ENCODE measurements at places on chromosomes 12 and 14. TPM values are rescaled to one million over a fixed set of nuclear protein-coding genes. Genes with fewer than 3 reads are reported as not detected.

PZP gene
- total RNA-seq, result not detected

GRCh38 chr12:93125126-93125525 is 196.0 kb upstream of the EEA1 start:
- no peak for DNase-seq

DNA sequence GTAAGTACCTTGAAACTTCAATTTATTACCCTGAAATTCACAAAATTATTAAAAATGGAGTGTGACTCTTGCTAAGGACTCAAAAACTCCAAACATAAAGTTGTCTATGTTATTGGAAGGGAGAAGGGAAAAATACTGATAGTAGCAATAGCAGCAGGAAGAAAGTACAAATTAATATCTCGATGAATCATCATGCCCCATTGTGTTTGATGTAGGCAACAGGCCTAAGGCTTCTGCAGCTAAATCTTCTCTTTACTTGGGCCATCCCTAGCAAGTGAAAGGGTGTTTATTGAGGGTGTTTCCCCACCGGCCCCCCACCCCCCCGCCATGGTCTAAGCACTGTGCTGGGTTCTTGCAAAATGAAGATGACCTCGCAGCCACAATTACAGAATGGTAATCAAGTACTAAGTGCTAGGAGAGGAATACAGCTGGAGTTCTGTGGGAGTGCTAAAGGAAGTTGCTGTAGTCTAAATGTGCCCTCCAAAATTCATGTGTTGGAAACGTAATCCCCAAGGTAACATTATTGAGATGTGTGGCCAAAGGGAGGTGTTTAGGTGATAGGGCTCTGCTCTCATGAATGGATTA is 76.5 kb downstream of the SNAPC1 start:
- no peak for DNase-seq

GRCh38 chr12:52527121-52527800 is 7.1 kb upstream of the KRT5 start:
- no peak for DNase-seq

DNA sequence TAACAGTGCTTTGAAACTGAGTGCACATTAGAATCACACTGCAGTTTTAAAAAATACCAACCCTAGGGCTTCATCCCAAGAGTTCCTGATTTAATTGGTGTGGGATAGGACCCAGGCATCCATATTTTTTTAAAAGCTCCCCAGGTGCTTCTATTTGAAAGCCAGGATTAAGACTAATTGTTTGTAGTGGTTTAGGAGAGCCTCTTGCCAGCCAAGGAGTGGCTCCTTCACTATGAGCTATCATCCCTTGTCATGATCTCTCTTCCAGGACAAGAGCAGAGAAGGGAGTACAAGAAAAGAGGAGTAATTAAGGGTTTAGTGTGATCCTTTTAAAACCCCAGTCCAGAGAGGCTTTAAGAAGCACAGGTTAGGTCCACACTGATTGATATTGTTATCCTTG is 178.0 kb downstream of the CAND1 start:
- DNase-seq, result no peak

DNA sequence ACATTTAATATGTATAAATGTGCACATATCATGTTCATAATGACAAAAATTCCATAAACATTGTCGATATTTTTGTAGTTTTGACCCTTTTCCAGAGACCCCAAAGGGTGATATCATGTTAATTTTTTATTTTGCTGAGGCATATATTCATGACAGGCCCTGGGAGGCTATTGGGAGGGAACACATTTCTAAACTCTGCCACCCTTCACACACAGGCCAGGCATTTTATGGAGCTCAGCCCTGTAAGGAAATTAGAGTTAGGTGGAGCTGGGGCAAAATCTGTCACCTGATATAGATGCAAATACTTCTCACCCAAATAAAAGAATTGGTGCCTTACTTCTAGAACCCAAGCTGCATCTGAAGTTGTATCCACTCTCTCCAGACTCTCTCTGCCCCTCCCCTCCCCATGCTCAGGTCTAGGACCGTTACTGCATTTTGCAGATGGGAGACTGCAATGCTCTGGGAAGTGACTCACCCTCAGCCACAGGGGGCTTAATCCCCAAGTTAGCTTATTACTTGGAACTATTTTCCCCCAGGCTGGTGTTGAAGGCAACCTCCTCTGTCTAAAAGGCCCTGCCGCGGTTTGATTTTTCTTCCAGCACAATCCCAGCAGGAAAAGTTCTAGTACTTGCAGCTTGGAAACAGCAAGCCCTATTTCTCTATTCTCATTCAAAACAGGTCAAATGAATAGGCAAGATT is 238.9 kb downstream of the EMP1 start:
- no peak for DNase-seq

DNA sequence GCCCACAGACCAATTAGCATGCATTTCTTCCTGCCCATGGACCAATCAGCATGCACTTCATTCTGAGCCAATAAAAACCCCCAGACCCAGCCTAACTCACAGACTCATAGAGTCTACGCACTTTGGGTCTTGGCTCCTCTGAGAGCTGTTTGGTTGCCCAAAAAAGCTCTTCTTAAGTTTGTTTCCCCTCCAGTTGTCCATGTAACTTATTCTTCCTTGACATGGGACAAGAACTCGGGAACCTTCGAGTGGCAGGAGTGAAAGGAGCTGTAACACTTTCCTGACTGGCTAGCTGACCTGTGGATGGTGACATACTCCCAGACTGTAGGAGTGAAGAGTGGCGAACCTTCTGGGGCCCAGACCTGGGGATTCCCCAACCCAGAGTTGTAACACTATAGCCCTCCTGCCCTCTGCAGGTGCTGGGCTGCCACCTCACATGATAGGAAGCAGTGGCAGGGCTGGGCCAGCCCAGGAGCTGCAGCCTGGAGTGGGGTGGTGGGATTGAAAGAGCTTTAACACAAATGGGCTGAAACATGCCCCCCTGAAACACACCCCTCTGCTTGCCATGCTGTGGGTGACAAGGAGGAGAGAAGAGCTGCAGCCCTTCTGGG is 4.4 kb upstream of the BTBD7 start:
- no peak for DNase-seq

- no peak for DNase-seq
These were observed 94.7 kb upstream of the PLXNC1 start for GRCh38 chr12:94053676-94054075.

TAS2R50 gene
- 18.4 TPM for total RNA-seq

DNA sequence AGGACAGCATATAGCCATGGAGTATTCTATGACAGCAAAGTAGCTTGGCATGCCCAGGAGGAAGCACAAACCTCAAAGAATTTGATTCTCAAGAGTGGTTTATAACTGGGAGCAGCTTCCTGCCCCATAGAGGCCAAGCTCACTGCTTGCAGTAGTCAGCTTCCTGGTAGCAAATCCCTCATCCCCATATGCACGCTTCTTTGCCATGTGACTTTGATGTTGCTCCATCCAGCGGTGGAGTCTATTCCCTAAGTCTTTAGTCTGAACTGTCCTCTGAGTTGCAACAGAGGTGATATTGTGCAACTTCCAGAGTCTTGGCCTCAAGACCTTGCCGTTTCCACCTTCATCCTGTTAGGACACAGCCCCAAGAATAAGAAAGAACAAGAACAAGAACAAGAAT is 996.8 kb upstream of the TMEM132C start:
- DNase-seq, result no peak

DNA sequence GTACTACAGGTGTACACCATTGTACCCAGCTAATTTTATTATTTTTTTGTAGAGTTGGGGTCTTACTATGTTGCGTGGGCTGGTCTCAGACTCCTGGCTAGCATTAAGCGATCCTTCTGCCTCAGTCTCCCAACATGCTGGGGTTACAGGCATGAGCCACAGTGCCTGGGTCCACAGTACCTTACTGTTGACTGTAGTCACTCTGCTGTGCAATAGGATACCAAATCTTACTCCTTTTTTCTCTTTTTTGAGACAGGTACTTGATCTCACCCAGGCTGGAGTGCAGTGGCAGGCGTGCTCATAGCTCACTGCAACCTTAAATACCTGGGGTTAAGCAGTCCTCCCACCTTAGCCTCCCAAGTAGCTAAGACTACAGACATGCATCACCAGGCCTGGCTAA is 25.6 kb downstream of the PSMA6 start:
- DNase-seq, result no peak

DNA sequence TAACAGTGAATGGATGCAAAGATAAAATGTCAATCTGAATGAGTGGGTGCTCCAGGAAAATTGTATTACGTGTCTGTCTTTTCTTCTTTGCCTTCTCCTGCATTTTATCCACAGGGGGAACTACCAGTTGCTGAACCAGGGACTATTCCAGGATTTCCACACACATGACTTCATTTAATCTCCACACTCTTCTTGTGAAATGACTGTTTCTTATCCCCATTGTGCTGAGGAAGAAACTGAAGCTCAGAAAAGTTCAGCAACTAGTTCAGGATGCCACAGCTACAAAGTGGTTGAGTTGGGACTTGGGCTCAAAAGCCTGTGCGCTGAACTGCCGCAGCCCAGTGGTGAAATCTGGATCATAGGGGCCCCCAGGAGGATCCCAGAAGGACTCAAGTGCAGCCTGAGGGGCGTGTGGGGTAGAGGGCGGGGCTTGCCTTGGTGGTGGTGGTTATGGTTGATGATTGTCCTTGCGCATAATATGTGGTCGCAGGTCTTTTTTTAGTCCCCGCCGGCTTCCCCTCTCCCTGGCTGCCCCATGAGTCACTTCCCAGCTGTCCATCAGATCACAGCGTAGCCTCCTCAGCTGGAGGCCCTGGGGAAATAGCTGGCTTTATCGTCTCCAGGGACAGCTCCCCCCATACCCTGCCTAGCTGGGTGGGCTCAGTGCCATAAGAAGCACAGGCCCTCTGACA is 235.2 kb upstream of the CRY1 start:
- DNase-seq, result no peak

DNA sequence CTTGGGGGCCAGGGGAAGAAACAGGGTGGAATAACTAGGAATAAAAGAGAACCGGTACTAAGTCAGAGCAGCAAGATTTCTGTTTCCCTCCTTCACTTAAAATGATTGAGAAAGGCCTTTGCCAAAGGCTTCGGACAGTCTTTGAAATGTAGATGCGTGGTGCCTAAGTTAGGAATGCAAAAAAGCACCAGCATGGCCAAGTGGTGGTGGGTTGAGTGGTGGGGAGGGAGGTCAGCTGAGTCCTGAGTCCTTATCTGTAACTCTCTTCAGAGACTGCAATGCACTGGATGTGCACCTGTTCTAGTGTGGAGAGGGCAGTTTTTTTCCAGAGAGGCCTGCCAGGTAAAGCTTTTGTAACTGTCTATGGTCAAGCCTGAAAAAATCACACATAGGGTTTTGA is 919.9 kb downstream of the FSCB start:
- no peak for DNase-seq

DNA sequence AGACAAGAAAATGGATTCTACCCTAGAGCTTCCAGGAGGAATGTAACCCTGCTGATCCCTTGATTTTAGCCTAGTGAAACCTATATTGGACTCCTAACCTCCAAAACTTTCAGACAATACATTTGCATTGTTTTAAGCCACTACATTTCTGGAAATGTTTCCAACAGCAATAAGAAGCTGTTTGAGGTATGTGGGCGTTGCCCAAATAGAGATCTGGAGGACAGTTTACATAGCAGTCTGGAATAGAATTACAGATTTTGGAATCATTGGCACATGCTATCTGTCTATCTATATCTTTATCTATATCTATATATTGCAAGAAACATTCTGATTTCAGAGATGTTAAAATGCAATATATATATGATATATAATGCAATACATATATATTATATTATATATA is 42.4 kb upstream of the EGLN3 start:
- no peak for DNase-seq

- no peak for DNase-seq
These were observed 165.9 kb downstream of the ETV6 start for GRCh38 chr12:11815397-11815796.

LUM gene
- total RNA-seq, result 67.0 TPM

NPC2 gene
- total RNA-seq, result 988 TPM
